Gastroesophageal sphincter (tissue), 4 donors: ENCODE measurements at places on chromosomes 3 and 15. TPM values are rescaled to one million over a fixed set of nuclear protein-coding genes. Genes with fewer than 3 reads are reported as not detected.

GRCh38 chr15:72873379-72874233 lies 90.0 kb upstream of the ADPGK start:
- peak; percentile 51 for ATAC-seq

TRPC1 gene
- total RNA-seq: 21.8 TPM

GRCh38 chr3:88334187-88334868 lies 184.6 kb downstream of the C3orf38 start:
- ATAC-seq: no peak

DNA sequence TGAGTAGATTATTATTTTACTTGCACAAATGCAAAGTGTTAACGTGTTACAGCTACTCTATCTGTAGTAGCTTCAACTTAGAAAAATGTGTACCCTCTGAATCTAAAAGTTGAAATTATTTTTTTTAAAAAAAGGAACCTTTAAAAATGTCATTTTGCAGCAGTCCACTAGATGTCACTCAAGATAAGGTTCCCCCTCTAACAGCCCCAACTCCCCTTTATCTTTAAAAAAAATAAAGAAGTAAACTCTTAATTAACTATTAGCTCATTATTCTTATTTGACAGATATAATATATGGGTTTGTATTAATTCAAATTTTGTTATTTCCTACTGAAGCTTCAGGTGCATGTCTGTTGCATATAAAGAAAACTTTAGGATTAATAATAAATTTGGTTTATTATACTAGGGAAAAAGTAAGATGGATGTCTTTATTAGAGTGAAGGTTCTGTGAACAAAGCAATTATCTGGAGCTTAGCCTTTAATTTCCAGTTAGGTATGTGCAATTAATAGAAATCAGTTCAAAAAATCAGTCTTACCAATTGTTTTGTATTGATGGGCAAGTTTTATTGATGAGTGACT lies 288.5 kb downstream of the VGLL3 start:
- ATAC-seq: no peak

TMEM207 gene
- not detected for total RNA-seq

GRCh38 chr3:48650723-48651122 lies 12.0 kb downstream of the CELSR3 start:
- no peak for ATAC-seq

DNA sequence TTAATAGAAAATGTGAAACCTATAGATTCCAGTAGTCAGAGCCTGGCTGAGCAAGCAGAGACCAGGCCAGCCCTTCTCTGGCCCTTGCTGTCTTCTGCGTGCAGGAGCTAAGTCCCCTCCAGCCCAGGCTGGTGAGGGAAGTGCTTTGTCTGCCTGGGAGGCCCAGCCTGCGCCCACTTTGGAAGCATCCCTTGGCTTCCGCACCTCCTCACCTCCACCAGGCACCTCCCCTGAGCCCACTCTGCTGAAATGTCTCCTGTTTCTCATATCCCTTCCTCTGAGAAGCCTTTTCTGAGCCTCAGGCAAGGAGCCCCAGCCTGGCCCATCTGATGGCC lies 45.3 kb downstream of the ALDH1L1 start:
- no peak for ATAC-seq

TIGIT gene
- 0.27 TPM for total RNA-seq

DNA sequence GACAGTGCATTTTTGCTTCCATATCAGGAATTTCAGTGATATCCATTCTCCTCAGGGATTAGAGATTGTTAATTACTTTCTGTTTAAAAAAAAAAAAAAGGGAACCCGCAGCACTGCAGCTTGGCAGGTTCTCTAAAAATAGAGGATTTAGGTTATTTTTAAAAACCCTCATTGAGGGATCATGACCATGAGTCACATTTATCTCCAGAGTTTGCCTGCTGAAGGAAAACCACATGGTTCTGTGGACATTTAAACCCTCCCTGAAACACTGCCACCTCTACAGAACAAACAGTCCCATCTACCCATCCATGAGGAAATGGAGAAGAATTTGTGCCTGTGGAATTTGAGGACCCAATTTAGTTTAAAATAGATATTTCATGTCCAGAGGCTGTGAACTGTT lies 66.2 kb upstream of the UBE2E1 start:
- ATAC-seq: peak; percentile 42

DNA sequence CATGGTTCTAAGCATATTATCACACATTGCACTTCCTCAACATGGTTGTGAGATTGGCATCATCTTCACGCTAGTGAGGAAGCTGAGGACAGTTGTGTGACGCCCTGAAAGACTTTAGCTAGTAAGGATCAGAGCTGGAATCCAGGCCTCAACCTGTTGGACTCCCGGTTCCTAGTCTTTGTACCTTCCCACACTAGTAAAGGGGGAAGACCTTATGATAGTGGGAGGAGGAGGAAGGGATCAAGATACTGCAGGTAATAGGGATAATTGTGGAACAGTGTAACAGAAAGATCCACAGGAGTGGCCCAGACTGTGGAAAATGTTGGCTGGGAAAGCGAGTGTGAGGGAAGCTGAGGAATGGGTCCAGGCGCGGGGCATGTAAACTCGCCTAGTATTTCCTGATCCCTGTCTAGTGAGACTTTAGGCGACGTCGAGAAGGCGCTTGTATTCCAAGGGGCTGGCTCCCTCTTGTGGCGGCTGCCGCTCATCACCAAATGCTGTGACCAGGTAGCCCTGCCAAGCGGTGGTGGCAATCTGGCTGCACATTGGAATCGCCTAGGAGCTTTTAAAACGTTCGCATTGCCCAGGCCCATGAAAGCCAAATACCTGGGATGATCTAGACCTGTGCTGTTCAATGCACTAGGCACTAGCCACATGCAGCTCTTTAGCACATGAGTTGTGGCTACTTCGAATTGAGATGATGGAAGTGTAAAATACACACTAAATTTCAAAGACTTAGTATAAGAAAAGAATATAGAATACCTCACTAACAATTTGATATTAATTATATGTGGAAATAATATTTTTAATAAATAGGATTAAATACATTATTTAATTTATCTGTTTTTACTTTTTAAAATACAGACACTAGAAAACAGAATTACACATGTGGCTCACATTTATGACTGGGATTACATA lies 38.8 kb upstream of the CLDN18 start:
- peak; percentile 74 for ATAC-seq

GRCh38 chr3:13787533-13788132 lies 92.2 kb downstream of the WNT7A start:
- ATAC-seq: no peak

- ATAC-seq: no peak
Measured at GRCh38 chr3:119677641-119677934, 382 bp upstream of the COX17 start.

DNA sequence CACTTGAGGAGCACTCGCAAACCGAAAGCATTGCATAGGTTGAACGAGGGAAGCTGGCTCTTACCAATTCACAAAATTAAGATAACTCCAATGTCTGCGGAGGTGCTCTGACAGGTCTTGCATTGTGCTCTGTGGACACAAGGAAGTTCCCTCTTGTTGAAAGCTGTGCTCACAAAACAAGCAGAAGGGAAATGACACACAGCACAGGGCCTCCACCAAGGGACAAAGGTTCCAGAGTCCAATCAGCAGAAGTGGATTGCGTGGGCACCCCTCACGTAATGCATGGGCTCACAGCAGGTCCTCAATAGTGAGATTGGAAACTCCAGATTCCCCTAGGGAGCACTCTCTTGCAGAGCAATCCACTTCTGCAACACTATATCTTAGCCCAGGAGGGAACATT lies 89.9 kb downstream of the ATP10A start:
- ATAC-seq: no peak

- ATAC-seq: no peak
Measured at GRCh38 chr3:168250415-168250861, 154.7 kb upstream of the GOLIM4 start.

LNP1 gene
- total RNA-seq: 3.5 TPM

DNA sequence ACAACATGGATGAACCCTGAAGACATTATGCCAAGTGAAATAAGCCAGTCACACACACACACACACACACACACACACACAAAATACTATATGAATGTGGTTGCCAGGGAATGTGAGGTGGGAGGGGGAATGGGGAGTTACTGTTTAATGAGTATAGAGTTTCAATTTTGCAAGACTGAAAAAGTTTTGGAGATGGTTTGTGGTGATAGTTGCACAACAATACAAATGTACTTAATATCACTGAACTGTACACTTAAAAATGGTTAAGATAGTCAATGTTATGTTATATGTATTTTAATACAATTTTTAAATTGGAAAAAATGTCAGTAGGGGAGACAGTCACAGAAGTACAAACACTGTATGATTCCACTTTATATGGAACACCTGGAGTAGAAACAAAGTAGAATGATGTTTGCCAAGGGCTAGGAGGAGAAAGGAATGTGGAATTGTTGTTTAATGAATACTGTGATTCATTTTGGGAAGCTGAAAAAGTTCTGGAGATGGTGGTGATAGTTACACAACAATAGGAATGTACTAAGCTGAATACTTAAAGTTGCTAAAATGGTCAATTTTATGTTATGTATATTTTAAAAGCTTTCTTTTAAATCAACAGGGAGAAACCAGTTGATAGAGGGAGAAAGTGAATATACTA lies 76.6 kb downstream of the RPL39L start:
- no peak for ATAC-seq

DNA sequence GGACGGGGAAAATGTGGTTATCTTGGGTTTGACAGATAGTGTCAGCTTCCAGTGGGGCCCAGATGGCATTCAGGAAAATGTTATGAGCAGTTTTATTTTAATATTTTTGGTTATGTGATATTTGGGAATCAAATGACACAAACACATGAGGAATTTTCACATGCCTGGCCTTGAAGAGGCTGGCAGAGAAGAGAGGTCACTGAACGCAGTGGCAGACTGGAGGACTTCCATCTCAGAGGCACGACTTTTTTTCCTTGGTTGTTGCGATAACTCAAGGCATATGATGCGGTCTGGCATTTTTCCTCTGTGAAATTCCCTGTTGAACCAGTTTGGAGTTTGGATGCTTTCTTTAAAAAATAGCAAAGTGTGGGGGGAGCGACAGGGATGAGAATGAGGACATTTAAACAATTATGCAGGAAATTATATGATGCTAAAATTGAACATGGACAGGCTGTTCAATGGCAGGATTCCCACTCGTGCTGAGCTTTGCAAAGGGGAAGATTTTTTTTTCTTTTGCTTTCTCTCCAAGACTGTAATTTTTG lies 36.9 kb upstream of the ARPP21 start:
- ATAC-seq: no peak

DNA sequence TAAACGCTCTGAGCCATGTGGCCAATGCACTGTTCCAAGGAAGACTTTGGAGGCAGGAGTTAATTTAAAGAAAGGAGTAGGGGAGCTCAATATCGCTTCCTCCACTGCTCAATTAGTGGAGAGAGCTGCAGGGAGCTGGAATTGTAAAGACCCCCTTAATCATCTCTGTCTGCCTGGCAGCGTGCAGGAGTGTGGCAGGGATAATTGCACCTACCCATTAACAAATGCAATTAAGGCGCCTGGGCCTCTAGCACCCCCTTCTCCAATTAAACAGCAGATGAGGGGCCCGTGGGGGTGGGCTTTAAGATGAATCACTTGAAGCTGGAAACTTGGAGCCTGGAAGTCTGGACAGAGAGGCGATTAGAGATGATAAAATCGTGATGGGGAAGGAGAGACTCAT lies 61.7 kb upstream of the GLCE start:
- ATAC-seq: no peak

DNA sequence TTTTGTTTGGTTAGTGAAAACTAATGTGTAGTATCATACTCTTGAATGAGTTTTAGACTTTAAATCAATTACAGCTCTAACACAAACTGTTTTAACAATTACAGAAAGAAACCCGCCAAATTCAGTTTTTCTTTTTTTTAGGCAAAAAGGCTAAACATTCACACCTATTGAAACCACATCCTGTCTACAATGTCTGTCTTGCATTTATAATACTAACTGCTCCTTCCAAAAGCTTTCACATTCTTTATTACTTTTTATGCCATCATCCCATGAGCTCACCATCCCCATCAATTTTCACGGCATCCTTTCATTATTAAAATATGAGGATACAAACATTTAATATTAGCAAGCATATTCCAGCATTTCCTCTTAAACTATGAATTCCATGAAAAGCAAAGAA lies 593.3 kb downstream of the FOXP1 start:
- ATAC-seq: no peak

GRCh38 chr15:40106203-40107161 lies 2.2 kb downstream of the BMF start:
- peak; percentile 19 for ATAC-seq
